WTC11 (cell line): ENCODE measurements at places on chromosomes 3 and 15. TPM values are rescaled to one million over a fixed set of nuclear protein-coding genes. Genes with fewer than 3 reads are reported as not detected.

- H3K4me3 ChIP-seq: no peak overlapping the region
- no peak for DNase-seq
- H3K36me3 ChIP-seq: no peaks in the 10 kb centered on the region
- H3K4me1 ChIP-seq: peaks cover 23% of the 10 kb centered on the region
- H3K27ac ChIP-seq: no peak overlapping the region
Observed at GRCh38 chr15:69980341-69981059, 117.2 kb downstream of the TLE3 start.

DNA sequence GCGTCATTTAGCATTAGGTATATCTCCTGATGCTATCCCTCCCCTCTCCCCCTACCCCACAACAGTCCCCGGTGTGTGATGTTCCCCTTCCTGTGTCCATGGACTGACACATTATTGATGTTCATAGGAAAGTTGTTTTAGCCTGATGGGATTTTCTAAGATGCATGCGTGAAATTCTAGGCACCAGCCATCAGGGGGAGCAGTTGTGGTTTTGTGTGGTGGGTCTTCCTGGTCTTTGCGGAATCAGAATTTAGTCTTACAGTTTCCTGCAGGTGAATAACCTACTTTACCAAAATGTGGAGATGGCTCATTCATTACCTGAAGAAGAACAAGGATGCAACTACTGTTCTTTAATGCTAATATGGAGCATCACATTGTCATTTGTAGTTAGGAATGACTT lies 455.0 kb upstream of the THBS1 start:
- H3K27ac ChIP-seq: no peak overlapping the region
- DNase-seq: peak; percentile 30
- H3K4me1 ChIP-seq: peaks cover 16% of the 10 kb centered on the region
- H3K4me3 ChIP-seq: no peak overlapping the region
- no peaks in the 10 kb centered on the region for H3K36me3 ChIP-seq

The TIGIT gene
- 0.04 to 0.07 TPM (median 0.05 TPM) in 3 replicates for total RNA-seq

DNA sequence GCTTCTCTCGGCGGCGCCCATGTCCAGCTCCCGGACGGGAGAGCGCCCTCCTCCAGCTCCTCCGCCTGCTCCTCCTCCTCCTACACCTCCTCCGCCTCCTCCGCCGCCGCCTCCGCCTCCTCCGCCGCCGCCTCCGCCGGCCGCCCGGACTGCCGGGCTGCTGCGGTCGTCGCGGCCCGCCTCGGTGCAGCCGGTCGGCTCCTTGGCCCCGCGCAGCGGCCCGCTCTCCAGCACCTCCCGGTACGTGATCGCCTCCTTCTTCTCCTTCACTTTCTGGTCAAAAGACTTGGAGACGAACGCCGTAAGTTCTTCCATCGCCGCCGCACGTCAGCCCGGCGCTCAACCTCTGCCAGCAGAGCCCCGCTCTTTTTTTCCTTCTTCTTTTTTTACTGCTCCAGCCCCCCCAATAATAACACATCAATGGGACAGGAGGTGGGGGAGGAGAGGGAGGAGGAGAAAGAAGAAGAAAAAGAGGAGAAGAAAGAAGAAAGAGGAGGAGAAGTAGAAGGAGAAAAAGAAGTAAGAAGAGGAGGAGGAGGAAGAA lies 438 bp downstream of the SHOX2 start:
- peaks cover 92% of the 10 kb centered on the region for H3K27me3 ChIP-seq
- peak overlapping the region; percentile 78 for H3K4me3 ChIP-seq
- peaks cover 55% of the 10 kb centered on the region for H3K4me1 ChIP-seq
- H3K36me3 ChIP-seq: no peaks in the 10 kb centered on the region

DNA sequence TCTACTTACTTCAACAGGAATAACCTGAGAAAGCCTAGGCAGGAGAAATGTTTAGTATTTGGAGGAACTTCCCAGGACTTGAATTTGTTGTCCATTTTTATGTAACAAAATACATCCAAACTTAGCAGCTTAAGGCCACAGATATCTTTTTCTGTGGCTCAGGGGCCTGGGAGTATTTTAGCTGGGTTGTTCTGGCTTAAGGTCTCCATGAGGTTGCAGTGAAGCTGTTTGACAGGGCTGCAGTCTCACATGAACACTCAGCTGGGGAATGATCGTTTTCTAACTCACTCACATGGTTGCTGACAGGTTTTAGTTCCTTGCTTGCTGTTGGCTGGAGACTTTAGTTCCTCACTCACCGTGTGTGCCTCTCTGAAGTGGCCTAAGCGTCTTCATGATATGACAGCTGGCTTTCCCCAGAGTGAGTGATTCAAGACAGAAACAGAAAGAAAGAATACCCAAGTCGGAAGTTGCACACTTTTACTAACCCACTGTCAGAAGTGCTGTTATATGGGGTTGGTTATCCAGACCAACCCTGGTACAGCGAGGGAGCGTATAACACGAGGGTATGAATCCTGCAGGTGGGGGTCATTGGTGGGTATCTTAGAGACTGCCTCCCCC lies 229.7 kb upstream of the TBL1XR1 start:
- no peak overlapping the region for H3K27ac ChIP-seq
- no peaks in the 10 kb centered on the region for H3K36me3 ChIP-seq
- H3K4me1 ChIP-seq: peaks cover 56% of the 10 kb centered on the region
- no peaks in the 10 kb centered on the region for H3K27me3 ChIP-seq
- no peak for DNase-seq

The NUP210 gene
- 59.2 to 69.9 TPM (median 69.8 TPM) in 3 replicates for total RNA-seq

GRCh38 chr15:47340571-47340920 lies 376.8 kb upstream of the SEMA6D start:
- no peaks in the 10 kb centered on the region for H3K4me1 ChIP-seq
- H3K27ac ChIP-seq: no peak overlapping the region
- H3K4me3 ChIP-seq: no peak overlapping the region
- H3K27me3 ChIP-seq: no peaks in the 10 kb centered on the region
- DNase-seq: no peak

DNA sequence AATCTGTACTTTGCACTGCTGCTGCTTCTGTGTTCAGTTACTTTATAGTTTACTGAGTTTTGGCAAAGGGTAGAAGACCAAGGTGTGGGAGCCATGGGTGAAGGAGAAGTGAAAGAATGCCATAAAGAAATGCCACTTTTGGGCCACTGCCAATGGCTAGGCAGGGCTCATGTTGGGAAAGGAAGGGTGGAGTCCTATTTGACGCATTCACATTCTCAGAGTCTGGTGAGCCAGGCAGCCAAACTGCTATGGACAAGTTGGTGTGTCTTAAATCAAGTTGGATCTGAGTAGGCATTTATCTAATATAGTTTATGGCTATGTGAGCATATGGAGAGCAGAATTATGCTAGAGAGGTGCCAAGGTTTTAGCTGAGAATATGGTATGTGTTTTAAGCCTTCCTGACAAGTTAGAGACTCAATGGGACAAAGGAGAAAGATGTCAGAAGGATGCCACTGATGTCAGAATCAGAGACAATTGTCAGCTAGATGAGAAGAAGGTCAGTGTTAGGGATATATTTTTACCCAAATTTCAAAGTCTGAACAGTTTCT lies 296.1 kb downstream of the AGBL1 start:
- DNase-seq: no peak
- no peak overlapping the region for H3K27ac ChIP-seq
- H3K4me1 ChIP-seq: peaks cover 32% of the 10 kb centered on the region
- peaks cover 10% of the 10 kb centered on the region for H3K36me3 ChIP-seq
- no peaks in the 10 kb centered on the region for H3K27me3 ChIP-seq

The SAMMSON gene
- 0.11 to 0.13 TPM (median 0.11 TPM) in 3 replicates for total RNA-seq
